ENCODE measurements at places on chromosomes 6 and 20. TPM values are rescaled to one million over a fixed set of nuclear protein-coding genes. Genes with fewer than 3 reads are reported as not detected.

TRIM38 gene
- 14.5 TPM for total RNA-seq

OR2H1 gene
- not detected for total RNA-seq

IMPG1 gene
- total RNA-seq: not detected

LKAAEAR1 gene
- 0.30 TPM for total RNA-seq

OOEP gene
- total RNA-seq: not detected

EFCAB8 gene
- total RNA-seq: 0.25 TPM

TENT5A gene
- total RNA-seq: 1.3 TPM

FIG4 gene
- total RNA-seq: 6.4 TPM

BTN2A1 gene
- 12.1 TPM for total RNA-seq

LSM14B gene
- total RNA-seq: 41.3 TPM

TMEM181 gene
- 13.2 TPM for total RNA-seq

NKAIN4 gene
- total RNA-seq: not detected

SDCBP2 gene
- 1.9 TPM for total RNA-seq

OR2J3 gene
- not detected for total RNA-seq

E2F1 gene
- total RNA-seq: 57.5 TPM

EEF1A1 gene
- 10,363 TPM for total RNA-seq

Measured in activated T-cell treated with anti-CD3 and anti-CD28 coated beads, Interleukin-2, amount 50 U/mL, for 4 hours (primary cell).